ENCODE measurements at places on chromosomes 5 and 9. TPM values are rescaled to one million over a fixed set of nuclear protein-coding genes. Genes with fewer than 3 reads are reported as not detected.
A peak's percentile ranks its signal among the peaks of the same experiment; 100 is the strongest.

DNA sequence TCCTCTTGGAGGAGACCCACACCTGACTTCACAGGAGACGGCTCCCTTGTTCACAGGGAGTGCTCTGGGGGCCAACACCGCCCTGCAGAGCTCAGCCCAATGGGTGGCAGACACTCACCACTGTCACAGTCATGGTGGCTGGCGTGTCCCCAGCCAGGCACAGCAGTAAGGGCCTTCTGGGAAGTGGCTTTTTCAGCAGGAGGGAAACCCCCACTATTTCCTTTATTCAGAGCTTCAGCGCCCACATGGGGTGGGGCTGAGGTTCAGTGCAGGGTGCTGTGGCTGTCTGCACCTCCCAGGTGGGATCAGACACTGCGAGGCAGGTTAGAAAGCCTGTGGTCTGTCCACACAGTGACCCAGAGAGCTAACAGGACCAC, 3.6 kb upstream of the SNAPC4 start:
- peaks cover 5% of the 10 kb centered on the region for H3K4me1 ChIP-seq
- no peaks in the 10 kb centered on the region for H3K27me3 ChIP-seq
- no peak for DNase-seq
- H3K36me3 ChIP-seq = peaks cover 4% of the 10 kb centered on the region

GRCh38 chr5:155485386-155485785, 471.8 kb downstream of the KIF4B start:
- no peak for DNase-seq
- no peaks in the 10 kb centered on the region for H3K4me1 ChIP-seq
- no peak overlapping the region for H3K27ac ChIP-seq
- no peak overlapping the region for H3K4me3 ChIP-seq
- no peaks in the 10 kb centered on the region for H3K36me3 ChIP-seq

- H3K27ac ChIP-seq = no peak overlapping the region
- DNase-seq = peak; percentile 28
- no peaks in the 10 kb centered on the region for H3K27me3 ChIP-seq
Observed at GRCh38 chr5:7759257-7759871, 91.6 kb downstream of the CFAP90 start.

DNA sequence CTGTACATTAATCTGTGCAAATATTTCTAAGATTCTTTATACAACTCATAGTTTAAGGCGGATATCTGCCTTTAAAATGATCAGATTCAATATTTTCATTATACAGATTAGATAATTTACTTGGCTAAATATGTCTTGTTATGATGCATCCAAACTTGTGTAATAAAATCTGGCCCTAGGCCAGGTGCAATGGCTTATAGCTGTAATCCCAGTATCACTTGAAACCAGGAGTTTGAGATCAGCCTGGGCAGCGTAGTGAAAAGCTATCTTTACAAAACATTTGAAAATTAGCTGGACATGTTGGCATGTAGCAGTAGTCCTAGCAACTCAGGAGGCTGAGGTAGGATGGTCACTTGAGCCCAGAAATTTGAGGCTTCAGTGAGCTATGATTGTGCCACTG, 2002.2 kb upstream of the ACO1 start:
- H3K27ac ChIP-seq = no peak overlapping the region
- no peaks in the 10 kb centered on the region for H3K27me3 ChIP-seq
- H3K4me3 ChIP-seq = no peak overlapping the region
- no peaks in the 10 kb centered on the region for H3K4me1 ChIP-seq
- no peak for DNase-seq
- H3K36me3 ChIP-seq = no peaks in the 10 kb centered on the region

DNA sequence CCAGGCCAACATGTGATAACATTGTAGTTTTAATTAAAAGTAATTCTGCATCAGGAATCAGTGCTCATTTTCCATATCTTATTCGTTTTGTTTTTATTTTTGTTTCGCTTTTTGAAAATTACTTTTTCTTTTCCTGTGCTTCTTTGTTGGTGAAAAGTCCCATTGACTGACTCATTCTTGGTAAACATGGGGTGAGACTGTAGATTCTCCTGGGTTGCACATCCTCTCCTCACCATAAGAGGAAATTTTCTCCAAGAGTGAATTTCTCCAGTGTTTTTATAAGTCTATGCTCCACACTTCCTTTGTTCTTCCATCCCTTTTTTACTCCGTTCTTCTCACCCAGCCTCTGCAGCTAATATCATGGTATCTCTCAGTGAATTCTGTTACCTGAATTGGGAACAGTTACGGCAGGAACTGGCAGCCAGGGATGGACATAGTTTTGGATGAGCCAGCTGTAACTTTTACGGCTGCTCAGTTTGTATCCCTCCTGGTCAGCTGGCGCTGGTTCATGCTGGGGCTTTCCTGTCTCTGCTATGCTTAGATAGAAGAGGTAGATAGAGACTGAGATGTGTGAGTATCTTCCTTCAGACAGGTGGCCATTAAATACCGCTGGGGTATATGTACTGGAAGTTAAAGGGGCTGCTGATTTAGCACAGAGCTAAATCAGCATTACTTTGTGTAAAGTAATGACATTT, 80.0 kb downstream of the MAN2A1 start:
- H3K4me3 ChIP-seq = no peak overlapping the region
- no peaks in the 10 kb centered on the region for H3K4me1 ChIP-seq
- no peaks in the 10 kb centered on the region for H3K27me3 ChIP-seq
- peaks cover 19% of the 10 kb centered on the region for H3K36me3 ChIP-seq

DNA sequence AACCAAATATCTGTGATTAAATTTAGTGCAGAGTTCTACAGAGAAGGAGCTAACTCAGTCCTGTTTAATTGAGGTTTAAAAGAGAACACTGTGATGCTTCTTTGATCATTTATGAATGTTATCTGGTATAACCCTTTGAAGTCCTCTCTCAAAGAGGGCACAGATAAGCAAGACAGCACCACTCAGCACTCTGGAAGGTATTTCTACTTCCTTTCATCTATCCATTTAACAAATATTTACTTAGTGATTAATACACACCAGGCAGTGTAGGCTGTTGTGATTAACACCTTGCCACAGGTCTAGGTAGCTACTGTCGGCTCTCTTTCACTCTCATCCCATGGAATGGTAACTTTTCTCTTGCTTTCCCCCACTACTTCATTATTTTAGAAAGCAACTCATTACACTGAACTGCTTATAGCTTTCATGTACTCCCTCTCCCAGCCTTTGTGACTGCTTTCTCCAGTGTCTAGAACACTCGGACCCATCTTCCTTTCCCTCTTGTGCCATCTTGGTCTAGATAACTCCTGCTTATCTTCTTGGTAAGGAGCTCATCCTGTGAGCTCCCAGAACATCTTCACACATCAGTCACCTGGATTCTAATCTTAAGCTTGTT, 54.7 kb downstream of the GLDC start:
- no peaks in the 10 kb centered on the region for H3K4me1 ChIP-seq
- no peaks in the 10 kb centered on the region for H3K36me3 ChIP-seq
- no peak for DNase-seq
- no peaks in the 10 kb centered on the region for H3K27me3 ChIP-seq

DNA sequence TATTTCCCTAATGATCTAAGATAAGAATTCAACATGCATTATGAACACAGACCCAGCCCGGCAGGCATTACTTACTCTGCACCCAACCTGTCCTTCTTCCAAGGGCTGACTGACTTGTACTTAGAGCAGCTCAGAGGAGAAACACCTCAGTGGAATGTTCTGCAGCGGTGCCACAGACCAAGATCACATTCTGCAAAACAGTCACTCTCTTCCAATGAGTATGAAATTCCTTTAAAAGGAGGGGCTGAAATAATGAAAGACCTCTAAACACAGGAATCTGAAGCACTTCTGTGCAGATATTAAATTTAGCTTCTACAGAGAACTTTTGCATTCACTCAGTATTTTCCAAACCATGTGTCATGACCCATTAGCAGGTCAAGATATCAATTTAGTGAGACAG, 172.9 kb downstream of the ZDHHC21 start:
- no peak for DNase-seq
- H3K27me3 ChIP-seq = no peaks in the 10 kb centered on the region
- H3K36me3 ChIP-seq = no peaks in the 10 kb centered on the region
- H3K4me3 ChIP-seq = no peak overlapping the region
- no peaks in the 10 kb centered on the region for H3K4me1 ChIP-seq

DNA sequence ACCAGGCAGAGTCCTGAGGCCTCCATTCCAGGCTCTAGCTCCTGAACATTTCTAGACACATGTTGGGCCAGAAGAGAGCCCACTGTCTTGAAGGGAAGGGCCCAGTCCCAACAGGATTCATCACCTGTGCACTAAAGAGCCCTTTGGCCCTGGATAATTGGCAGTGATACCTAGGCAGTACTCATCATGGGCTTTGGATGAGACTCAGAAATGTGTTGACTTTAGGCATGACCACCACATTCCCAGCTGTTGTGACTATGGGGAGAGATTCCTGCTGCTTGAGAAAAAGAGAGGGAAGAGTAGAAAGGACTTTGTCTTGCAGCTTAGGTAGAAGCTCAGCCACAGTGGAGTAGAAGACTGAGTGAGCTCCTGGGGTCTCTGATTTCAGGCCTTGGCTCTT, 138.4 kb upstream of the DAPK1 start:
- H3K27me3 ChIP-seq = 0 out of 2 replicates have a peak, but pooled peaks cover 7% of the 10 kb centered on the region
- no peak overlapping the region for H3K4me3 ChIP-seq
- no peak overlapping the region for H3K27ac ChIP-seq
- DNase-seq = no peak

DNA sequence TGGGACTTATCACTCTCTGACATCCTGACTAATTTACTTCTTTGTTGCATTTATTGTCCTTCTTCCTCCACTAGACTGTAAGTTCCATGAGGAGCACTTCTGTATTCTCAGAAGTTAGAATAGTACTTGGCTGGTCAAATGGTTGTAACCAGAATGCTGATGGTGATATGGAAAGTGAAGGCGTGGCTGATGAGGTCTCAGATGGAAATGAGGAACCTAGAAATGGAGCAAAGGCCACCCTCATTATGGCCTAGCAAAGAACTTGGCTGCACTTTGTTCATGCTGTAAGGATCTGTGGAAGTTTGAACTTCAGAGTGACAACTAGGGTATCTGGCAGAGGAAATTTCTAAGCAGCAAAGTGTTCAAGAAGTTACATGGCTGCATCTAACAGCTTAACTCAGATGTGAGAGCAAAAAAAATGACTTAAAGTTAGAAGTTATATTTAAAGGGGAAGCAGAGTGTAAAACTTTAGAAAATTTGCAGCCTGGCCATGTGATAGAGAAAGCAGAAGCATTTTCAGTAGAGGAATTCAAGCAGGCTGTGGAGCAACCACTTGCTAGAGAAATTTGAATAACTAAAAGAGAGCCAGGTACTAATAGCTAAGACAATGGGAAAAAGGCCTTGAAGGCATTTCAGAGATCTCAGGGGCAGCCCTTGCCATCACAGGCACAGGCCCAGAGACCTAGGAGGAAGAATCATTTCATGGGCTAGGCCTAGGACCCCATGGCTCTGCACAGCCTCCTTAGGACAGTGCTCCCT, 14.9 kb upstream of the SLC22A5 start:
- H3K27ac ChIP-seq = no peak overlapping the region
- H3K4me1 ChIP-seq = no peaks in the 10 kb centered on the region
- H3K4me3 ChIP-seq = no peak overlapping the region
- H3K27me3 ChIP-seq = no peaks in the 10 kb centered on the region

UBAP1 gene
- 18.3 TPM for total RNA-seq

GRCh38 chr9:124725068-124725452, 46.1 kb downstream of the NR6A1 start:
- H3K36me3 ChIP-seq = no peaks in the 10 kb centered on the region
- H3K4me3 ChIP-seq = no peak overlapping the region
- H3K4me1 ChIP-seq = peaks cover 22% of the 10 kb centered on the region
- H3K27me3 ChIP-seq = no peaks in the 10 kb centered on the region
- DNase-seq = no peak

DNA sequence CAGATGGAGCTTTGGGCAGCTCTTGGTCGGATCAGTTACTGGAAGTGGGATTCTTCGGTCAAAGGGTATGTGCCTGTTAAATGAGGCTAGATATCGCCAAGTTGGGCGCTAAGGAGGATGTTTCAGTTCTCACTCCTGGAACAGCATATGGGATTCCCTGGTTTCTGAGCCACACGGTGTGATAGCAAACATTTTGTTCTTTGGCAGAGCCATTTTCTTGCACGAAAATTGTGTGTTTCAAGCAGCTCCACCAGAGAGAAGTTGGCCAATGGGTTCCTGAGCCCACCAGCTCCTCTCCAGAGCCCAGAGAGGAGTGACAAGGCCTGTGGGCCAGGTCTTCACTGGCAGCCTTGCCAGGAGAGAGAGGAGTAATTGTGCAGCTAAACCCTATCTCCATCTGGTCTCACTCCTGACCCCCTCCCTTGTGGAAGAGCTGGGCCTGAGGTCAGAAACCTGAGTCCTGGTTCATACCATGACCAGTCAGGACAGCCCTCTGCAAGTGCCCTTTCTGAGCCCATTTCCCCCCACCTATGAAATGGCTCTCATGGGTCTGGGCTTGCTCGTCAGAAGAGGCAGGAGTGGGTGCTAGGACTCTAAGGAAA, 10.7 kb upstream of the SLC6A7 start:
- H3K36me3 ChIP-seq = no peaks in the 10 kb centered on the region
- H3K27ac ChIP-seq = no peak overlapping the region
- H3K4me1 ChIP-seq = no peaks in the 10 kb centered on the region
- DNase-seq = no peak

- no peaks in the 10 kb centered on the region for H3K36me3 ChIP-seq
- no peak overlapping the region for H3K4me3 ChIP-seq
- H3K27ac ChIP-seq = no peak overlapping the region
- no peaks in the 10 kb centered on the region for H3K4me1 ChIP-seq
Observed at GRCh38 chr5:82601077-82601476, 322.9 kb upstream of the RPS23 start.

GRCh38 chr5:14884062-14884612, 12.6 kb upstream of the ANKH start:
- DNase-seq = no peak
- no peaks in the 10 kb centered on the region for H3K27me3 ChIP-seq
- no peaks in the 10 kb centered on the region for H3K36me3 ChIP-seq
- no peak overlapping the region for H3K27ac ChIP-seq
- H3K4me3 ChIP-seq = no peak overlapping the region
- H3K4me1 ChIP-seq = peaks cover 14% of the 10 kb centered on the region

MARVELD2 gene
- 5.5 TPM for total RNA-seq

CCIN gene
- total RNA-seq = 2.8 TPM

DNA sequence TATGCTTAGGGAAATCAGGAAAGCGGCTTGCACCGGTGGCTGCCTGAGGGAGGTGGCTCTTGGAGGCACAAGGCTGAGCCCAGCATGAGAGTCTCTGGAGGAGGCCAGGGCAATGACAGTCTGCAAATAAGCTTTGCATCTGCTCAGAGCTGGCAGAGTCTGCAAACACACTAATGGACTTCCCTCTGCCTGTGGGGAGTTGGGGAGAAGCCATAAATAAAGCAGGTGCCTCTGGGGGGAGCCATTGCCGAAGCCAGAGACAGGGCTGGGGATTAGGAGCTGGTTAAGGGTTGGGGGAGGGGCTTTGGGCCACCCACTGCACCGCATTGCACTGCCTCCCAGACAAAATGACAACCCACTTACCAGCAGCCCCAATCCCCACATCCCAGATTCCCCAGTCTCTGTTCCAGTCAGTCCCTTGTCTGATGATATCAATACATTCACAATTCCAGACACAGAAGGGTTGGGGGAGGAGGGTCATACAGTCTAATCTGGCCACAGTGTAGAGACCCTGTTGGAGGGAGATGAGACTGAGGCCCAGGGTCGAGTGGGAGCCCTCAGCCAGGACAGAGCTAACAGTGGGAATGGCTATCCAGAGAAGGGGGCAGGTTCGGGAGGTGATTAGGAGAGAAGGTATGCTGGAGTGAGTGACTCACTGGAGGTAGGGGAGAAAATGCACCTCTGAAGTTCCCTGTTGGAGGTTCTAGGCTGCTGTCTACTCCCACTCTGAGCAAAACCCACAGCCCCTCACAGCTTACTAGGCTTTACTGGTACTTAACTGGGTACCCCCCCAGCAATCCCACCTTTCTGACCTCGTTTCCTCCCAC, 53.7 kb downstream of the PAX5 start:
- H3K27me3 ChIP-seq = peaks cover 54% of the 10 kb centered on the region
- no peaks in the 10 kb centered on the region for H3K4me1 ChIP-seq
- H3K36me3 ChIP-seq = no peaks in the 10 kb centered on the region
- DNase-seq = no peak
- no peak overlapping the region for H3K27ac ChIP-seq
- no peak overlapping the region for H3K4me3 ChIP-seq
